Anterior cingulate cortex (tissue), 58 donors: ENCODE measurements at places on chromosomes 1 and 21.

- DNase-seq, result peak; percentile 45
Observed at GRCh38 chr1:161069731-161070270, at the start of gene ARHGAP30. Gene ARHGAP30 (minus strand): TSS chr1:161069891. CDS start chr1:161069624, 267 bp downstream.

DNA sequence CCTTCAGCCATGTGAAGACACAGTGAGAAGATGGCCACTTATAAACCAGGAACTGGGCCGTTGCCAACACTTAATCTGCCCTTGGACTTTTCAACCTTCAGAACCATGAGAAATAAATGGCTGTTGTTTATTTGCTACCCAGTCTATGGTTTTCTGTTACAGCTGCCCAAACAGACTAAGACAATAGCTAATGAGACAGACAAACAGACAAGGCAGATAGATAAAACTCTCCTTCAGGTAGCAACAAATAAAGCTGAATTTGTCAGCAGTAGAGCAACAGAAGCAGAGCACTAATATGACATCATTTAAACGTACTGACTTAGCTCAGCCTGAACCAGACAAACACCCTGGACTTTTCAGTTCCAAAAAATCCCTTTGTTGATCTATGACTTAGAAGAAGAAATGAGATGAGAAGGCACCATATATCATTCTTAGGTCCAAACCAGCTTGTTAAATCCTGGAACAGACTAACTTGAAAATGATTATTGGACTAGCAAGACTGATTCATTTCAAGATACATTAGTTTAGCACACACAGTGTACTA, 27.0 kb downstream of the ZZZ3 start:
- DNase-seq, result no peak

DNA sequence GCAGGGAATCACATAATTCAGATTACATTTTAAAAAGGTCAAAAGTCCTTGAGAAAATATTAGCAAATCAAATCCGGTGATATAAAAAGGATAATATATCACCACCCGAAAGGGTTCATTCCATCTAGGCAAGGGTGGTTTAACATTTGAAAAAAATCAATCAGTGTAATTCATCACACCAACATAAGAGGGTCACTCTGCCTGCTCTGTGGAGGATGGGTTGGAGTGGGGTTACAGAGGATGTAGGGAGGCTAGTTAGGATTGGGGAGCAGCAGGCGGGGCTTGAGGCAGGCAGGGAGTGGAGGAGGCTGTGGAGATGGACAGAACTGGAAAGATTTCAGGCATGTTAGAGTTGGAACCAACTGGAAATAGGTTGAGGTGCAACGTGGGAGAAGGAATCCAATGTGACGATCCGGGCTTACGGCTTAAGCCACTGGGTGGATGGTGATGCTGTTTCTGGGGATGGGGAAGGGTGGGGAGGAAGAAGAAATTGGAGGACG, 12.5 kb downstream of the ADORA1 start:
- DNase-seq, result no peak

DNA sequence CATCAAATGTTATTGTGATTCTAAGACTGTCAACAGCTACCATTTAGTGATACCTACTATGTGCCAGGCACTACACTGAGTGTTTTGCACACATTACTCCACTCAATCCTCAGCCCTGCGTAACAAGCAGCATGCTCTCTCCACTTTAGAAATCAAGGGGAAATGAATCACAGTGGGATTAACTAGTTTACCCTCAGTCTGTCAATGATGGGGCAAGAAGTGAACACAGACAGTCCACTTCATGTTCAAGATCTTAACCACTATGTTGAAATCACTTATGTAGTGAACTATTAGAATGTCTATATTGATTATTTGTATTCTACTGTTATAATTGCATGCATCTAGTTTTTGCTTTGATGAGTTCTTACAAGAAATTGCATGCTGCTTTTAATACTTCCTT, 165.3 kb downstream of the LTN1 start:
- no peak for DNase-seq

DNA sequence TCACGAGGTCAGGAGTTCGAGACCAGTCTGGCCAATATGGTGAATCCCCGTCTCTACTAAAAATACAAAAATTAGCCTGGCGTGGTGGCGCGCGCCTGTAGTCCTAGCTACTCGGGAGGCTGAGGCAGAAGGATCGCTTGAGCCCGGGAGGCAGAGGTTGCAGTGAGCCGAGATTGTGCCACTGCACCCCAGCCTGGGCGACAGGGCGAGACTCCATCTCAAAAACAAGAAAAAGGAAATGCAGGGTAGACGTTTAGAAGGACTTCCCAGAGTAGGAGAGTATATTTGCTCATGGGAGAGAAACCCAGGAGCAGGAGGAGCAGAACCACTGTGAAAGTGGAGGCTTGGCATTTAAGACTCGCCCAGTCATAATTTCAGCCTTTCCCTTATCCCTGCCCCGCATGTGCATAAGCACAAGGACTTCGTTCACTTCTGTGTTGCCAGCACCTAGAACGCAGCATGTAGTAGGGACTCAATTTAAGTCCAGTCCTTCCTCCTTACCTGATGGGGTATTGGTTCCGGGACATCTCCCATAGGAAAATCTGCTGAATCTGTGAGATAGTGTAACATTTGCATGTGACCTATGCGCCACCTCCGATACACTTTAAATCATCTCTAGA, 5.2 kb upstream of the MEF2D start:
- DNase-seq, result no peak

DNA sequence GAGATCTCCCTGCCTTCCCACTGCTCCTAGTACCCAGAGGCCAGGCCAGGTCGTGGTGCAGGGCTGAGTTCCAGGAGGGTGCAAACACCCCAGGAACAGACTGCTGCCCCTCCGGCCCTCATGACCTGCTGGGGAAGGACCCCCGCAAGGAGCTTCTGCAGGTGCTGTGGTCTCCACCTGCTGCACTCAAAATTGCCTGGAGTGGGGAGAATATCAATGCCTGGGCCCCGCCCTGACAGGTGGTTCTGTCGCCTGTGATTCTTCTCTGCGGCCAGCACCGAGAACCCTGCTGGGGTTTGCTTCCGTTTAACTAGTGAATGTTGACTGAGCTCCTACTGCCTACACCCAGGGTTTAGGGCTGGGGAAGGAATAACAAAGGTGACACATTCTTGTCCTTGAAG, 2.1 kb upstream of the TFF3 start:
- no peak for DNase-seq

DNA sequence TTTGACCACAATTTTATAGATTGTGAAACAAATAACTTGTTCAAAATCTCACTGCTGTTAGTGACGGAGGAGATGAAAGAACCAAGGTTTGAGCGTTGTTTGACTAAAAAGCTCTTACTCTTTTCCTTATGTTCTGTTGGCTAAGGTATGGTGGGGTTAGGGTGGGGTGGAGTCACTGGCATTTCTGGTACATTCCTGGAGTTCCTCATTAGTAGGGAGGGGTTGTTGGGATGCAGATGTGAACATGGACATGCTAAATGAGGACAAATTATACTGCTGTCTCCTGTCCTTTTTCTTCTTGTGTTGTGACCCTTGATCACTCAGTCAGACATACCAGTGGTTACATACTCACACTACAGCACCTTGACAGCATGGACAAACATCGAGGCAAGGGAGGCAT, 26.2 kb upstream of the CD1D start:
- no peak for DNase-seq

- DNase-seq, result no peak
Observed at GRCh38 chr1:68083686-68084085, 33.3 kb upstream of the DIRAS3 start.

DNA sequence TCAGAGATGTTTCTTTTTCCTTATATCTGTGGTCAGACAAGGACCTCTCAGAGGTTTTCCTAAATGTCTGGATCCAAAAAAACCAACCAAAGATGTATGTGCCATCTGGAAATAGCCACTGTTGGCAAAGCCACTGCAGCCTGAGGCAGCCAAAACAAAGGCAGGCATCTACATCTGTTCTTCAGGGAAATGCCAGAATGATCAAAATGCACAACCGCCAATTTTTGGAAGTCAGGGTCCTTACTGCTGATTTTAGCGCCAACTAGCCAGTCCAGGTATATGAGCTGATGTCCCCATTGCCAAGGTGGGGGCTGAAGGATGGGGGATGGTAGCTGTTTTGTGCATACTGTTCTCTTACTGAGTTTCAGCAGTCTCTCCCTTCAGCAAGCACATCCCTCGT, 45.9 kb downstream of the SYT14 start:
- DNase-seq, result no peak

DNA sequence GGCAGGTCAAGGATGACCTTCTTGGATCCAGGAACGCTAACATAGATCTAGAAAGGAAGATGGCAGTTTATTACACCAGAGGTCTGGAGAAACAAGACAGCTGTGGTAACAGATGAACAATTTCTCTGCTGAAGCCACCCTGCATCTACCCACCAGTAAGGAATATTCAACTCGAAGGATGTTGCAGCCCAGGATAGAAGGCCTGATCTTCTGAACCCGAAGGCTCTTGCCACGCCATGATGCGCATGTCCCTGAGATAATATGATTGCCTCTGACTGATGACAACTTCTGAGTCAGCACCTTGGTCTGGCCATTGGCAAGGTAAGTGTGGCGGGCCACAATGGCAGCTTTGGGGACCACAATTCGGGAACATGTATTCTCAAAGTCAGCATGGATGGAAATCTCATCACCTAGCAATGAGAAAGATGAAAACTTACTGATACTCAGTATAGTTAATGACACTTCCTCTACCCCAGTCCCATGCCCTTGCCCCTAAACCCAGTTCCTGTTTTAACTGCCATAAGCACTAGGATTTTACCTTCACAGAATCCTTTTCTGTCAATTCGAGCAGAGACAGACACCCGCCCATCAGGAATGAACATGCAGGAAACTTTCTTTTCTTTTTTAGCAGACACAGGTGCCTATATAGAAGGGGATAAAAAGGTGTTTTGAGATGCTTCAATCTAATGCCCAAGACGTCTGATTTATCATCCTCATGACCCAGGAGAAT, 1.8 kb downstream of the TXNIP start:
- peak; percentile 20 for DNase-seq

DNA sequence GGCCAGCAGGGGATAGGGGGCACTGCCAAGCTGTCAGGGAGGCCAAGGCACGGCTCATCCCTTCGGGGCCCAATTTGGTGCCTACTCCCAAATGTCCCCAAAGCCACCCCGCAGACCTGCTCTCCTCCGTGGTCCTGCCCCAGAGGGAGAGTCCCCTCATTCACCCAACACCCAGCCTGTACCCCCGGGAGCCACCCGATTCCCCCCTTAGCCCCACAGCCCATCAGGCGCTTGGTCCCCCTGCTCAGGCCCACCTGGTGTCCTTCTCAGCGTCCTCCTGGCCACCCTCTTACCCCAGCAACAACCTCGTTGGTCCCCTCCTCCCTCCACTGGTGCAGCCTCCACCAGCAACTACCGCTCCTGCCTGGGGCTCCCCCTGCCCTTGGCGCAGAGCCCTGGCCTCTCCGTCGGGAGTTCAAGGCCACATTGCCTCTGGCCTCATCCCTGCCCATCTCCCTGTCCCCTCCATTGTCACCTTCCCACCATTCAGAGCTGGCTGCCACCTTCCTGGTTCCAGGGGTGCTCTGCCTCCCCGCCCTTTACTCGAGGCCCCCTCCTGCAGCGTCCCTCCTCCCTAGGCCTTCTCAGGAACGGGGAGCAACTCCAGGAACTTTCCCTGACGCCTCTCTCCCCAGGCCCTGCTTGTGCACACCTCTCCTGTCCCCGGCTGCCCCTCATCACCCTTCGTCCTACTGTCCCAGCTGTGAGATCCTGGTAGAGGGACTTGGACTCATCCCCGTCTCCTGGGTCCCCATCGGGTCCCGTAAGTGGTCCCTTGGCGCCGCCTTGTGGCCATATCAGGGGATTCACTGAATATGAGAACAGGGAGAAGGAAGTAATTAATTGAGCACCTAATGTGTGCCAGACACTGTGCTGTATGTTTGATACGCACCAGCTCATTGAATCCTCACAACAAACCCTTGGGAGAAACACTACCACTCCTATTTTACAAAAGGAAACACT, 73.9 kb downstream of the RAP1GAP start:
- DNase-seq, result peak; percentile 11

DNA sequence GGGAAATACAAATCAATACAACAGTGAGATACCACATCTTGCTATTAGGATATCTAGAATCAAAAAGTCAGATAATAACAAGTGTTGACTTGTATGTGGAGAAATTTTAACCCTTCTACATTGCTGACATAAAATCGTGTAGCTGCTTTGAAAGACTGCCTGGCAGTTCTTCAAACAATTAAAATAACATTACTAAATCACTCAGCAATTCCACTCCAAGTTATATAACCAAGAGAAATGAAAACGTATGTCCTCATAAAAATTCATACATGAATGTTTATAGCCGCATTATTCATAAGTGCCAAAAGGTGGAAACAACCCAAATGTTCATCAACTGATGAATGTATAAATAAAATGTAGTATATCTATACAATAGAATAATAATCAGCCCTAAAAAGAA, 164.6 kb downstream of the RASAL2 start:
- no peak for DNase-seq

DNA sequence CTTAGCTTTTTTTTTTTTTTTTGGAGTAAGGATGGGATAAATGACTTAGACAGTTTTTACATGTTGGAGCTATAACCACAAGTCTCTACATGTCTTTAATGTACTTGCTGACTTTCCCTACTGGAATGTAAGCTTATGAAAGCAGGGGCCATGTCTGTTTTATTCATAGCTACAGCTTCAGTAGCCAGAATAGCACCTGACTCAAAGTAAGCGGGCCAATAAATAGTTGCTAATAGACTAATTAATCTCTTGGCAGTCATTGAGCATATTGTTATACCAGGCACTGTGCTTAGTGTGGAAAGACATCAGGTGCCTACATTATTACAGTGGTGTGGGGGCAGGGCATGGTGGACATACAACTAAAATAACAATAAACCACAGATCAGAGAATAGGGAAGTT, 84.4 kb upstream of the HOOK1 start:
- DNase-seq, result no peak

GRCh38 chr1:47178654-47179016, 11.2 kb downstream of the PDZK1IP1 start:
- DNase-seq, result no peak

DNA sequence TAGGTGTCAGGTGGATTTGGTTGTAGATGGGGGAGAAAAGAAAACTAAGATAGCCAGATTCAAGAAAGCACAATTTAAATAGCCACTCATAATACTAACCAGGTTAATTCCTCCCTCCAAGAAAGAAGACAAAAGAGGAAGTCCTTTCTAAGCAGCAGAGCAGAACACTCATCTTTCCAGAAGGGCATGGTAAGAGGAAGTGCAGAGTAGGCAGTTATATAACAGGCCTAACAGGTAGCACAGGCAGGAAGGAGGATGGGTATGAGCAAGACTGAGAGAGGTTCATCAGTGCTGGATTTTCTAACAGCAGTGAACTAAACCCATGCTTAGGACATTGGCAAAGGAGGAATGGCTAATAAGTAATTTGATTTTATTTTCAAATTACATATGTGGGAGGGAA, 517.5 kb downstream of the PLPP3 start:
- no peak for DNase-seq

- DNase-seq, result no peak
Observed at GRCh38 chr1:220348211-220348610, 76.0 kb upstream of the RAB3GAP2 start.
